ENCODE measurements at places on chromosomes 1 and 21.

- DNase-seq: no peak
These were observed 7.2 kb upstream of the WARS2 start for GRCh38 chr1:119147661-119148090.

- no peak for DNase-seq
These were observed 32.0 kb downstream of the RIMS3 start for GRCh38 chr1:40633523-40633922.

GRCh38 chr1:113042285-113043143, 30.5 kb upstream of the LRIG2 start:
- peak; percentile 86 for DNase-seq

GRCh38 chr1:201713086-201713810, 115.7 kb upstream of the IPO9 start:
- peak; percentile 95 for DNase-seq

GRCh38 chr21:43913928-43914327, 48.9 kb downstream of the AGPAT3 start:
- DNase-seq: peak; percentile 80

GRCh38 chr21:37181059-37181458, 86.1 kb downstream of the VPS26C start:
- DNase-seq: no peak

DNA sequence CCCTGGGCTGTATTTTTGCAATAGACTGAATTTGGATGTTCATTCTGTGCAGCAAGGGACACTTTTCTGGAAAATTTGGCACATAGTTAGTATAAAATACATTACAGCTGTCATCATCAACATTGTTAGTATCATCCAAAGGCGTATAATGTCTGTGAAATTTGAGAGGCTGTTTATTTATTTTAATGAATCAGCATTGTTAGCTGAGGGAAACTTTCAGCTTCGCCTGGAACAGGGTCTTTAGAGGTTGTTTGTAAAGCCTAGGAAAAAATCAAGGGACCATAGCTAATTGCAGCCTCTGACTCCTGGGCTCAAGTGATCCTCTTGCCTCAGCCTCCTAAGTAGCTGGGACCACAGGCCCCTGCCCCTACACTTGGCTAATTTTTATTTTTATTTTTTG, 106.8 kb upstream of the USP24 start:
- no peak for DNase-seq

DNA sequence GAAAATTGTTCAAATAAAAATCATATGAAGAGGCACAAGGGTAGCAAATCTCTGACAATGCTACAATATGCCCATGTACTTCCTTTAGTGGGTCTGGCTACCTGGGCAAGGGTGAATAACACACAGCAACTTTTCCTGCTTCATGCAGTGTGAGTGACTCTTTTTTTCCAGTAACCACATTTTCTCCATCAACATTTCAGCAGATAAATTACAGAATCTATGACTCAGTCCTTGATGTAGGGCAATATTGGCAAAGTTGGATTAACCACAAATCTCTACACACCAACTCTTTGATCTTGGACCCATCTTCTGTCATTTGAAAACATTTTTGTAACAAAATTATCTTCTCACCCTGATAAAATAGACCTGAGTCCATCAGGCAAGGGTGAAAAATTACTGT, 31.7 kb downstream of the ERICH3 start:
- DNase-seq: no peak

DNA sequence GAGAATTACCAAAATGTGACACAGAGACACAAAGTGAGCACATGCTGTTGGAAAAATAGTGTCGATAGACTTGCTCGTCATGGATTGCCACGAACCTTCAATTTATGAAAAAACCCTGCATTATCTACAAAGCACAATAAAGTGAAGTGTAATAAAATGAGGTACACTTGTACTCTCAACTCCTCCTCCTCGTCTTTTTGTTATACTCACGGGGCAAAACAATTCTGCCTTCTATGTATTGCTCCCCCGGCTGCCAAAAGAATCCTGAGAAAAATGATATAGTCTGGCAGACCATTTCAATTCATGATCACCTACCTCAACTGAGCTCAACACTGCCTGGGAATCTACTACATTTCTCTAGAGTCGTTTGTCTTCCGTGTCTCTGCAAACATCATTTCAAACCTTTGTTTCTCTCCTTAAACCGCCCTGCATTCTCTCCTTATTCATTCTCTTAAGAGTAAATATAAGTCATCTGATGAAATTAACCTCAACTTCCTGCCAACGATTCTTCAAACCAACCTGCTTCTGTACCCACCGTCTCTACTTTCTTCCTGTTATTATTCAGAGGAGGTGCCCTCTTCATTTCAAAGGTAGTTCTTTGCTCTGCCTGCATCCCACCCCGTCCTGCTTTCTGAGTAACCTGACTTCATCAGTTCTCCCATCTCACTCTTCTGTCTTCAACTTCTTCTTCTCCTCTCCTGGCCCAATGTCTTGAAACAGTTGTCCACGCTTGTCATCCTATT, 12.9 kb upstream of the IL19 start:
- DNase-seq: no peak
